ENCODE measurements at places on chromosomes 4 and X. TPM values are rescaled to one million over a fixed set of nuclear protein-coding genes. Genes with fewer than 3 reads are reported as not detected.

The ASIC5 gene
- not detected for total RNA-seq

The GRPR gene
- not detected for total RNA-seq

The CEP135 gene
- 15.4 TPM for total RNA-seq

DNA sequence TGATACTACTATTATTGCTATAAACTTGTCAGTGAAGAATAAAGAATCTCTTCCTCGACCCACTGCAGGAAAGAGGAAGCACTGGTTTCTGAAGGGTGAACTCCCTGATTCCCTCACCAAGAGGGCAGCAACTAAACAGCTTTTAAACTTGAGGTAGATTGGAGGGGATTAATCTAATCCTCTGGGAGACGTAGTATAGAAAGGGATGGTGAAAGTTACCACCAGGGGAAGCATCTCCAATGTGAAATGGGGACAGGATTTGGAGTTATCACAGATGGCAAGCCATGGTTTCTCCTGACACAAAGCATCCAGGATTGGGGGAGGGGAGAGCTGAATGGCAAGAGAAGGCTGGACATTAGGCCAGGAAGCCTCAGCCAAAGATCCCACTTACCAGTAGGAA, 62.7 kb upstream of the PTPN13 start:
- DNase-seq, result no peak

DNA sequence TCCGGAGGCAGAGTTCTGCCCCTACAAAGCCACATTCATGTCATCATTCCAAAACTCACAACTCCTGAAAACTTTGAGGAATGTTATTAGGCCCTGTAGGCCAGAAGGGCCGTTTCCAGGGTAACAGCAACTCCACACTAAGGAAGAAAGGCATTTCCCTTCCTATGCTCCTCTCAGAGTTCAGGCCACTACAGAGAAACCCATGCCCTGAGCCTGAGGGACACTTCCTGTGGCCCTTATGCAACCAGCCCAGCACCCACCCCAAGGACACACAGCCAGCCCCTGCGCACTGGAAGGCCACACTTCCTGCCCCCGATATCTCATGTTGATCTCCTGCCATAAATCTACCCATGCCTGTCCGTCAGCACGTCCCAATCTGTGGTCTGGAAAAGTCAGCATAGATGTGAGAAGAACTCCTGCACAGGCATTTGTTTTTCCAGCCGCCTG, 289.3 kb downstream of the BCOR start:
- peak; percentile 34 for DNase-seq

GRCh38 chr4:110271986-110272385, 73.6 kb upstream of the ELOVL6 start:
- DNase-seq, result no peak

DNA sequence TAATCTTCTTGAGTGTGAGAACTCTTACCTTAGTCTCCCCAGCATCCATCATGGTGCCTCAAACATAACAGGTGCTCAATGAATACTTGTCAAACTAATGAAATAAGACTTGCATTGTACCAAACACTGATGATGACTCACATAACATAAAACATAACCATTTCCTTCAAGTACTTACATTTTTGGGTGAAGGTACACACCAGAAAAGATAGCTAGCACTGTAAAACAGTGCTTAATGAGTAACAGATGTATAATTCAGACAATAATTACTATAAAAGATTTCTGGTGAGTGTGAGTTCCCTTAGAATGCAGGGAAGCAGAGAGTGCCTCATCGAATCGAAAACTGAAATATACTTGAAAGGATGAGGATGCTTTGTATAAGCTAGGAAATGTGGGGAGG, 70.1 kb upstream of the HCCS start:
- DNase-seq, result no peak
